Neuronal stem cell (in vitro differentiated cells): ENCODE measurements at places on chromosomes 4 and X.

DNA sequence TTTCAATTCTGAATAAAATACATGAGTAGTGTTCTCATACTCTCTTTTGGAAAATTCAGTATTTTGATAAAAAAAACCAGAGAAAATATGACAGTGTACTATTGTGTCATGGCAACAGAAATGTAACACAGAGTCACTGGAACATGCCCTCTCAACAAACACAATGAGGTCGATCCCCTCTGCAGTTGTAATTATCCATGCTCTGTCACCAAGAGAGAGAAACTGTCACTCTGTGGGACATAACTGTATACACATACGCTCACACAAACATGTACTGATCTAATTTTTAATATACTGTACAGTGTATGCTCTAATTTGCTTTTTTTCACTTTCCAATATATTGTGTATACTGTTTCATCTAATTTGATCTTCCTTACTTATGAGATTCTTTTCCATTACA, 1136.8 kb upstream of the TENM3 start:
- no peak overlapping the region for H3K4me3 ChIP-seq
- no peak for DNase-seq
- peaks cover 3% of the 10 kb centered on the region for H3K4me1 ChIP-seq
- no peaks in the 10 kb centered on the region for H3K36me3 ChIP-seq
- H3K27me3 ChIP-seq, result no peaks in the 10 kb centered on the region
- H3K27ac ChIP-seq, result no peak overlapping the region

DNA sequence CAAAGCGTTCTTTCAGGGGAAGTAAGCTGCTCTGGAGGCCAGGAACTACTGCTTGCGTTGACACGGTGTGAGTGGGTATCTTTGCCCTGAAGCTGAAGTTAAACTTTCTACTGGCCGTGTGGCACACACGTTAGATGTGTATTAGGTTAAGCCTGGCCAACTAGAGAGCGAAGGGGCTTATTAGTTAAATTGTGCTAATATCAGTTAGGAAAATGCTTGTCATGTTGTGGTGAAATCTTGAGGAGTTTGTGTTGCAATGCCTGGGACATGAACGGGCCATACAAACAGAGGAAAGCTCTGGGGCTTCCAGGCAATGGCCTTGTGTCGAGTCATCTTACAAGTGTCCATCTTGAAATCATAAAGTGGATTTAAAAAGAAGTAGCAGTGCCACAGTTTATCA, 62.6 kb downstream of the NSUN7 start:
- no peak overlapping the region for H3K4me3 ChIP-seq
- no peaks in the 10 kb centered on the region for H3K27me3 ChIP-seq
- peaks cover 22% of the 10 kb centered on the region for H3K36me3 ChIP-seq
- no peak overlapping the region for H3K27ac ChIP-seq

- DNase-seq, result no peak
- no peak overlapping the region for H3K4me3 ChIP-seq
- no peaks in the 10 kb centered on the region for H3K36me3 ChIP-seq
- no peak overlapping the region for H3K27ac ChIP-seq
Measured at GRCh38 chr4:38387348-38387747, 276.7 kb upstream of the KLF3 start.

DNA sequence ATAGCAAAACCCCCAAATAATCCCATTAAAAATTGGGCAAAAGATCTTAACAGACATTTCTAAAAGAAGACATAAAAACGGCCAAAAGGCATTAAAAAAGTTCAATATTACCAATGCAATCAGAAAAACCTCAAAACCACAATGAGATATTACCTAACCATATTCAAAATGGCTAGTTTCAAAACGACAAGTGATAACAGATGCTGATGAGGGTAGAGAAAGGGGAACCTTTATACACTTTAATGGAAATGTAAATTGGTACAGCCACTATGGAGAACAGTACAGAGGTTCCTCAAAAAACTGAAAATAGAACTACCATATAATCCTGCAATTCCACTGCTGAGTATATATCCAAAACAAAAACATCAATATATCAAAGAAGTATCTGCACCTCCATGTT, 6.2 kb downstream of the AADAT start:
- H3K27me3 ChIP-seq, result no peaks in the 10 kb centered on the region
- H3K36me3 ChIP-seq, result peaks cover 9% of the 10 kb centered on the region
- no peak overlapping the region for H3K4me3 ChIP-seq
- no peak for DNase-seq
- H3K27ac ChIP-seq, result no peak overlapping the region
- no peaks in the 10 kb centered on the region for H3K4me1 ChIP-seq
